ENCODE measurements at places on chromosomes 12 and 14.

DNA sequence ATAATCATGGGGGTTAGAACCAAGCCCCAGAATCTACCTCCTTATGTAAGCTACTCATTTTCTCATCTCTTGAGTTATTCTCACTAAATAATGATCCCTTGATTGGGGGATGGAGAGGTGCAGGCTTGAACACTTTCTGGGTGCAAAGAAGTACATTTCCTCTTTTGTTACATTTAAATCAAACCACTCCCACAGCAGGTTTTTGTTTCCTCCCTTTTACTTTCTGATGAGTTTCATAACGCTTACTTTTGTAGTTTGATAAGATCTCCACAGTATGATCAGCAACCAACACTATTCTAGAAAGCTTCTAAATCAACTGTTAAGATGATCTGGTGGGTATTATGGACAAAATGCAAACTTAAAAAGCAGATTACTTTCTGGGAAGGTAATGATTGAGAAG lies 20.5 kb downstream of the VCPKMT start:
- DNase-seq: no peak

DNA sequence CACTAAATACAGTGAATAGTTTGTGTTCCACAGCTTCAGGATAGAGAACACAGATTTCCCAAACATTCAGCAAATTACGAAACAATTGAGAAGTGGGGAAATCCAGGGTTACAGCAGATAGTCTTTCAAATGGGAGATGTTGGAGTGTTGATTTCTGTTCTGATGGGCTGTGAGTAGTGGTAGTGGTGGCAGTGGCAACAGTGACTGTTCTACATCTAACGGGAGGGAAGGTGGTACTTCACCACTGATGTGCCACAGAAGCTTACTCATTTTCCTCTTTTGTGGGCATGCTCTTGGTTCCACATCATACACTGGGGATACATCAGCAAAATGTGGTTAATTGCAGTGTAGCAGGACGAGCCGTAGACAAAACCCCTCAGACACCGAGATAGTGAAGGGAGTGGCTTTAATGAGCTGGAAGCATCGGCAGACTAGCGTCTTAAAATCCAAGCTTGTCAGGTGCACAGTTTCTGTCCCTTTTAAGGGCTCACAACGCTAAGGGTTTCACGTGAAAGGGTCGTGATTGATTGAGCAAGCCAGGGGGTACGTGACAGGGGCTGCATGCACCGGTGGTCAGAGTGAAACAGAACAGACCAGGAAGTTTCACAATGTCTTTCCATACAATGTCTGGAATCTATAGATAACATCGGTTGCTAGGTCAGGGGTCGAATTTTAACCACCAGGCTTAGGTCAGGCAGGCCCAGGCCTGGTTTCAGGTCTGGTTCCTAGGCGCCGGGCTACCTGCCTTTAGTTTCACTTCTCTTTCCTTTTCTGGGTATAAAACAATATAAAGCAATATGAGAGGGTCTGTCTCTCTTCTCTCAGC lies 330.6 kb upstream of the FBXO33 start:
- no peak for DNase-seq

GRCh38 chr12:11748903-11749302 lies 99.4 kb downstream of the ETV6 start:
- DNase-seq: no peak

- no peak for DNase-seq
These were observed 11.0 kb downstream of the GPR135 start for GRCh38 chr14:59454139-59454538.

GRCh38 chr12:54683398-54683797 lies 35.2 kb upstream of the DCD start:
- DNase-seq: no peak

DNA sequence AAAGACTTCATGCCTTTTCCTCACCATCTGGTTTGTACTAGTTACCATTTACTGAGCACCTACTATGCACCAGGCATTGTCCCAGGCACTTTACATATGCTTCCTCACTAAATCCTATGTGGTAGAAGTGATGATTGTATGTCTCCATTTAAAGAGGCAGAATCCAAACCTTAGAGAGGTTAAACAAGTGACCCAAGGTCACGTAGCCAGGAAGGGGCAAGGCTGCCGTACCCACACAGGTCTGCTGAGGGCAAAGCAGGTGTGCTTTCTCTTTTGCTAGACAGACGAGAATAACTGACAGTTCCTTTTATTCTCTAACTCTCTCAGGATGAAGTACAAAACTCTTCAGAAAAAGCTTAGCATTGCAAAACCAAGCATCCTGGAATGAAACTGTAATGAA lies 235.2 kb upstream of the SRRM4 start:
- no peak for DNase-seq

DNA sequence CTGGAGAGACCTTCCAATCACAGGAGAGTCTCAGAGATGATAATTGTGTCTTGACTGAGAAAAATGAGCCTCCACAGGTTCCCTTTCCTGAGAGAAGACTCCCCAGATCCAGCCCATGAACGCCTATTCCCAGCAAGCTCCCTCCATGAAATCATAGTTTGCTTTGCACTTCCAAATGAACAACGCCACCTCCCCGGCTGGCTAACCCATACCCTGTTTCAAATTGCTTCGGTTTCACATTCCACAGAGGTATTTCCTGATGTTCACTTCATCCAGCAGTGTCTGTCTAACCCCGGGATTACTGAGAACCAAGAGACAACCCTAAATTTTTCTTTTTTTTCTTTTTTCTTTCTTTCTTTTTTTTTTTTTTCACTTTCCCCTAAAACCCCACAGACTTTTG lies 124.1 kb upstream of the RFLNA start:
- DNase-seq: no peak

GRCh38 chr12:131755305-131756113 lies 44.6 kb downstream of the SFSWAP start:
- peak; percentile 72 for DNase-seq

DNA sequence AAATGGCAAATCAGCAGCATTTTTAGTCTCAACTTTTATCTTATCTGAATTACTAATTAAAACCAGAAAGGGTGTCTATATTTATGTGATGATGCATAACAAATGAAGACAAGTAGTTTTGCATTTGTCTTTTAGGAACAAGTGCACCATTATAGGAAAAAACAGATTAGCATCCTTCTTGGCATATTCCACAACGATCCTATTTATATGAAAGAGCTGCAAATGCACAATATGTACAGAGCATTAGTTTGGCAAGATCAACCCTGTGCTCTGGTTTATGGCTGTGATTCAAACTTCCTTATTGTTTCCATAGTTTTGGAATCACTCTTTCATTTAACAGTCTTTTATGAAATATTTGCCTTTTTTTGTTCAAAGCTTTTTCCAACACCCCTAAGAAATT lies 486.8 kb downstream of the KCNH5 start:
- no peak for DNase-seq

- DNase-seq: no peak
These were observed 209.7 kb upstream of the PWP1 start for GRCh38 chr12:107475900-107476299.

GRCh38 chr12:79162948-79163347 lies 298.4 kb downstream of the SYT1 start:
- DNase-seq: no peak

DNA sequence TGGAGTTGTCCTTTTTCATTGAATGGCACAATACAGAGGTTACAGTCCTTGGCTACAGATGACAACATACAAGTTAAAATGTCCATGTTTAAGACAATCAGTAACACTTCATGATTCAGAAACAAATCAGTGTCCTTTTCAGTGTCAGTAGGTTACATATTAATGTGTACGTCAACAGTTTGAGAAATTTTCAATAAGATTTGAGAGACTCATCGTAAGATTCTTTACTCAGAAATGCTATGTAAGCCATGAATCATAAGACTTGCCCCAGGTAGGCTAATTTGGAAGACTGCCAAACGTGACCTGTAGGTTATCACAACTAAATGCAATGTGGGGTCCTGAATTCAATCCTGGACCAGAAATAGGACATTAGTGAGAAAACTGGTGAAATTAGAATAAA lies 3.5 kb downstream of the RDH12 start:
- DNase-seq: no peak

DNA sequence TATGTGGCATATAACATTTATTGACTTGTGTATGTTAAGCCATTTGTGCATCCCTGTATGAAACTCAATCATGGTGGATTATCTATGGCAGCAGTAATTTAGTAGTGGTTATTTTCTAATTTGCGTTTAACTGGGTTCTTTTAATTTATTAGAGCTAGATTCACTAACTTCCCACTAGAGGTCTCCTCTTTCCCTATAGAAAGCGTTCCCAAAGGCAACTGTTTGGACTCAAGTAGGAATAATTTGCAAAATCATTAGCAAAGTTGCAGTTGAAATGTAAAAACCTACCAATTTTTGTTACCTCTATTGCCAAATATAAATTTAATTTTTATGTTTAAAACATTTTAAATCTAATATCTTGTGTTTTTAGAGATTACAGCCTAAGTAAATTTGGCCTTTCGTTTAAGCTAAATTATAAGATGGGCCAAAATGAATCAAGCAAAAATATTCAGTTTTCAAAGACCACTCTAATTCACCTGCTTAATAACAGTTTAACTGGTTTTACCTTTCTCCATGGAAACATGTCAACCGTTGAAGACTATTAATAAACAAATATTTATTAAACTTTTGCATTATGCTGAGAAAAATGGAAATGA lies 6.0 kb downstream of the DMAC2L start:
- peak; percentile 20 for DNase-seq

- DNase-seq: no peak
These were observed 69.9 kb downstream of the FOXN4 start for GRCh38 chr12:109239179-109239578.

DNA sequence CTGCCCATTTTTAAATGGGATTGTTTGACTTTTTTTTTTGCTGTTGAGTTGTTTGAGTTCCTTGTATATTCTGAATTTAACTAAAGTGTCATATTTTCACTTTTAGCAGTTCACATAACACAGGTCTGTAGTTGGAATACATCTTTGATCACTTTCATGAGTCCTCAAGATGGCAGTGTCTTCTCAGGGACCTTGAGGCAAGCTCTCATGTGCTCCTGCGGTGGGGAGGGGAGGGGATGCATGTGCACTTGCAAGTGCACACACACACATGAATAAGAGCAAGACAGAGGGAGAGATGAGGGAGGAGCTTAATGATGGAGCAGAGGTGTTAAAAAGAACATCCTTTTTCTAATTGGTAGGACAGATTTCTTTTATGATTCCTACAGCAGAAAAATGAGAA lies 291.4 kb upstream of the OR4E1 start:
- peak; percentile 39 for DNase-seq

DNA sequence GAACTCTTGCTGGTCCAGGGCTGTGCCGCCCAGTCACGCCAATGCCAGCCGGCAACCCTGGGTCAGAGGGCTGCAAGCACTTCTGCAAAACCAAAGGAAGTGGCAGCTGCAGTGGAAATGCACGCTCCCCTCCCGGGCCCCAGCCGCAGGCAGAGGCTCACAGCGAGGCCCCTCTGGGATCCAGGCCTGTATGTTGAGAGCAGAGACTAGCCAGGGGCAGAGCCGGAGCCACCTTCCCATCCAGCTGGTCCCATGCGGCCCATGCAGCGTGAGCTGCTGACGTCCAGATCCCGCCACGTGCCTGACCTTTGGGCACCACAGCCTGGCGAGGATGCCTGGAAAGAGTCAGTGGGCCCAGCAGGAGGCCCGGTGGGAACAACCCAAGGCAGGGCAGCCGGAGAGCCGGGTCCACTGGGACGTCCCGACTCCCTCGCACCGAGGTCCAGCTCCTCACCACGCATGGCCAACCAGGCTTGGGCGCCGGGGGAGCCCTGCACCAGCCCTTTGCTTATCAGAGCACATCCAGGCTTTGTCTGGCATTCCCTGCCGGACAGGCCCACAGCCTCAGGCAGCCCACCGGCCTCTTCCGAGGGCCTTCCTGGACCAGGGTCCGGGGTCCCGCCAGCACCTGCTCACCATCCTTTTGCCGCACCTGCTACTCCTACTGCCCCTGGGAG lies 4.3 kb downstream of the GPR132 start:
- peak; percentile 63 for DNase-seq

DNA sequence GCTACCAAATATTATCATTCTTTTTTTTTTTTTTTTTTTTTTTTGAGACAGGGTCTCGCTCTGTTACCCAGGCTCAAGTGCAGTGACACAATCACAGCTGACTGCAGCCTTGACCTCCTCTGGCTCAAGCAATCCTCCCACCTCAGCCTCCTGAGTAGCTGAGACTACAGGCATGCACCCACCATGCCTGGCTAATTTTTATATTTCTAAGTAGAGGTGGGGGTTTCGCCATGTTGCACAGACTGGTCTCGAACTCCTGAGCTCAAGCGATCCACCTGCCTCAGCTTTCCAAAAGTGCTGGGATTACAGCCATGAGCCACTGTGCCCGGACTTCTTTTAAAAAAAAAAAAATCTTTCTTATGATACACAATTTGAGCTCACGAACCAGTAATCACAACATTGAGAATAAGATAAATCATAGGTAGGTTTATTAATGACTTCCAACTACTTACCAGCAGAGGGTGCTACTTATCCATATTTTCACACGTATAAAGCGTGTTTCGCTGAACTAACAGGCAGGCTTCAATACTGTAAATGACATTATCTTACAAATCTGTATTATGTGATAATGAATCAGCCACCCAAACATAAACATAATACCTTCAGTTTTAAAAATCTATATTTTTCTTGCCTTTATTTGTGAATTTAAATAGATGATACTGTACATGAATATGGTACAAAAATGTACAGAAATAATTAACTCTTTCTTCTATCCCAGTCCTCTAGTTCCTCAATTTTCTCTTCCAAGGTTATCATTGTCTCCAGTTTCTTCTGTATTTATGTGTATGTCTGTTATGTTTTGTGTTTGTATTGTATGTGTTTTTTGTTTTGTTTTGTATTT lies 42.5 kb upstream of the BCAT1 start:
- no peak for DNase-seq

Measured in CD4-positive, alpha-beta T cell (primary cell).